ENCODE measurements at places on chromosomes 6 and 20. TPM values are rescaled to one million over a fixed set of nuclear protein-coding genes. Genes with fewer than 3 reads are reported as not detected.

The LGSN gene
- not detected for total RNA-seq

GRCh38 chr6:28940858-28941683 is 17.3 kb upstream of the TRIM27 start:
- H3K27me3 ChIP-seq = no peaks in the 10 kb centered on the region
- H3K27ac ChIP-seq = peak overlapping the region; percentile 96
- H3K36me3 ChIP-seq = no peaks in the 10 kb centered on the region
- peak overlapping the region; percentile 79 for H3K4me3 ChIP-seq
- H3K4me1 ChIP-seq = peaks cover 39% of the 10 kb centered on the region

- no peaks in the 10 kb centered on the region for H3K27me3 ChIP-seq
- peaks cover 7% of the 10 kb centered on the region for H3K4me1 ChIP-seq
- DNase-seq = no peak
- no peak overlapping the region for H3K4me3 ChIP-seq
- H3K36me3 ChIP-seq = no peaks in the 10 kb centered on the region
- no peak overlapping the region for H3K27ac ChIP-seq
These were observed 136.9 kb downstream of the CD83 start for GRCh38 chr6:14254505-14254904.

GRCh38 chr6:167717455-167717854 is 109.3 kb upstream of the AFDN start:
- no peak overlapping the region for H3K4me3 ChIP-seq
- peaks cover 52% of the 10 kb centered on the region for H3K27me3 ChIP-seq
- no peaks in the 10 kb centered on the region for H3K36me3 ChIP-seq
- no peak overlapping the region for H3K27ac ChIP-seq
- no peak for DNase-seq
- H3K4me1 ChIP-seq = no peaks in the 10 kb centered on the region

The ADTRP gene
- total RNA-seq = 29.6 TPM

- no peaks in the 10 kb centered on the region for H3K27me3 ChIP-seq
- peaks cover 41% of the 10 kb centered on the region for H3K4me1 ChIP-seq
- no peak overlapping the region for H3K4me3 ChIP-seq
- peak overlapping the region; percentile 58 for H3K27ac ChIP-seq
These were observed 64.2 kb downstream of the FKBP5 start for GRCh38 chr6:35624341-35625070.

All from activated CD4-positive, alpha-beta T cell treated with anti-CD3 and anti-CD28 coated beads for 36 hours (primary cell).